ENCODE measurements at places on chromosomes 2 and 18. TPM values are rescaled to one million over a fixed set of nuclear protein-coding genes. Genes with fewer than 3 reads are reported as not detected.

The CKAP2L gene
- total RNA-seq: 31.3 TPM

The PROC gene
- total RNA-seq: not detected

The ABCG8 gene
- not detected for total RNA-seq

The NXPH2 gene
- total RNA-seq: 4.1 TPM

The TTN gene
- under 0.01 TPM for total RNA-seq

The CLIP4 gene
- 14.5 TPM for total RNA-seq

The ALPI gene
- not detected for total RNA-seq

The MLPH gene
- not detected for total RNA-seq

The GPAT2 gene
- not detected for total RNA-seq

DNA sequence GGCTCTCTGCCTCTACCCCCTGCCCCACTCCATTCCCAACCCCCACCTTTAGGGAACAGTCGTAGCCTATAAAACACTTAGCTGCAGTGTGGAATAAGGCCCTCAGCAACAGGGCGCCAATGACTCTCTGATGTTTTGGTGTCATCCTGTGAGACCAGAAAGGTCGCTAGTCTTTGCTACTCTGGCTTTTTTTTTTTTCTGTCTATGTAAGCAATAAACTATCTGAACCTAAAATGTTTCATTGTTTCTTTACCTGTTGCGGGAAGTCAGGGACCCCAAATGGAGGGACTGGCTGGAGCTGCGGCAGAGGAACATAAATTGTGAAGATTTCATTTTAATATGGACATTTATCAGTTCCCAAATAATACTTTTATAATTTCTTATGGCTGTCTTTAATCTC lies 154.6 kb downstream of the COPS8 start:
- H3K27ac ChIP-seq: no peak overlapping the region

DNA sequence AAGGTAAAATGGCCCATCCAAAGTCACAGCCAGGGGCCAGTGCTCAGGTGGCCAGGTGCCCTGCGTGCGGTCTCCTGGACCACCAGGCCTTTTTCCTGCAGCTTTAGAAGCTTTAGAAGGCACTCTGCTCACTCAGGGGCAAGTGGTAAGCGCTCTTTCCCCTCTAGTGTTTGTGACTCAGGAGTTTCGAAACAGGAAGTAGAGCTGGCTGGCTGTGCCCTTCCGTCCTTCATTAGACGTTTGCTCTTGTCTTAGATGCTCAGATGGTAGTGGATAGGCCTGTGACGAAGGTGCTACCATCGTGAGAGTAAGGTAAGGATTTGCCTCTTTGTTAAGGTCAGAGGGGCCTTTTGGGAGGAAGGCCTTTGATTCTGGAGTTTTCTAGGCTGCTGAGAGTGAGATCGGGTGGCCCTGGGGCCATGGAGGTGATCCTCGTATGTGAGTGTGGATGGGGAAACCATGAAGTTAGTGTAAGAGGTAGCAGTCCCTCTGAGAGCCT lies at the start of gene CASP8:
Gene CASP8 (plus strand): TSS at position 235 of the 499 bp plus-strand sequence. CDS start 5,951 bp downstream, outside the sequence.
- no peaks in the 10 kb centered on the region for H3K36me3 ChIP-seq
- no peaks in the 10 kb centered on the region for H3K27me3 ChIP-seq
- H3K27ac ChIP-seq: peak within 1 kb of the TSS; percentile 71

DNA sequence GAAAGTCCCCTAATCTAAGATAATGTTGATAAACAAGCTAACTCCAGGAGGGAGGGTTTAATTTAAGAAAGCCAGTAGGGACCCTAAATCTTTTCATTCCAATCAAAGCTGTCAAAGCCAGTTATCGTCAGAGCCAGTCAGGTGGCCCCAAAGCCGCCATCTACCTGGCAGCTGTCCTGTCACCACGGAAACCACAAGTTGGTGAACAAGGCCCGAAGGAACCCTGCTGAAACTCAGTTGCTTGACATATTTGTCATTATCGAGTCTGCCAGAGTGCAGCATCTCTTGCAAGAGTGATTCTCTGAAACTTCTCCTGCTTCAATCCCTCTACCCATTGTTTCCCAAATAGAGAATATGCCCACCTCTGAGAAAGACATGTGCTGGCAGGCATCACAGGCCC lies 30.8 kb upstream of the POLE4 start:
- peaks cover 8% of the 10 kb centered on the region for H3K36me3 ChIP-seq
- no peak for DNase-seq
- H3K4me1 ChIP-seq: peaks cover 4% of the 10 kb centered on the region
- H3K27ac ChIP-seq: no peak overlapping the region
- H3K27me3 ChIP-seq: peaks cover 5% of the 10 kb centered on the region

DNA sequence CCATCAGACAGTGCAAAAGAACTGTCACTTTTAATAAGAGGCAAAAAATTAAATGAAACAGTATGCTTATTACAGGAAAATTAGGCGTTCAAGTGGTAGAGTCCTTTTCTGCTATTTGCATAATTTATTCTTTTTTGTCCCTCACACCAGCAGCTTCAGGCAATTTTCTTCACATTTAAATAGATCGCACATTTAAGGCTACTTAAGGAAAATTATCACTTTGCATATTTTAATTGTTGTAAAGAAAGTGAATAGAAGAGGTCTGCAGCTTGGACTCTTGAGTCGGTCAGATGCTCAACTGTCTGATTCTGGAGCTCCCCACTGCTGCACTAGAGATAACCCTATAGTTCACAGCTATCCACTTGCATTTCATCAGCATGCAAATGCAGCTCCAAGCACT lies 141.3 kb downstream of the FIGN start:
- no peak overlapping the region for H3K27ac ChIP-seq
- no peaks in the 10 kb centered on the region for H3K27me3 ChIP-seq
- peaks cover 42% of the 10 kb centered on the region for H3K4me1 ChIP-seq
- DNase-seq: no peak

GRCh38 chr18:2914881-2915240 lies 68.1 kb downstream of the EMILIN2 start:
- H3K4me3 ChIP-seq: no peak overlapping the region
- no peak overlapping the region for H3K27ac ChIP-seq
- H3K4me1 ChIP-seq: peaks cover 18% of the 10 kb centered on the region
- H3K36me3 ChIP-seq: no peaks in the 10 kb centered on the region

- no peaks in the 10 kb centered on the region for H3K27me3 ChIP-seq
- no peaks in the 10 kb centered on the region for H3K36me3 ChIP-seq
- H3K4me1 ChIP-seq: no peaks in the 10 kb centered on the region
- H3K4me3 ChIP-seq: no peak overlapping the region
- DNase-seq: no peak
Measured at GRCh38 chr18:51133580-51134160, 63.8 kb downstream of the MEX3C start.

- no peak for DNase-seq
- no peaks in the 10 kb centered on the region for H3K27me3 ChIP-seq
- no peaks in the 10 kb centered on the region for H3K36me3 ChIP-seq
Measured at GRCh38 chr2:71554028-71554705, 100.8 kb downstream of the DYSF start.

DNA sequence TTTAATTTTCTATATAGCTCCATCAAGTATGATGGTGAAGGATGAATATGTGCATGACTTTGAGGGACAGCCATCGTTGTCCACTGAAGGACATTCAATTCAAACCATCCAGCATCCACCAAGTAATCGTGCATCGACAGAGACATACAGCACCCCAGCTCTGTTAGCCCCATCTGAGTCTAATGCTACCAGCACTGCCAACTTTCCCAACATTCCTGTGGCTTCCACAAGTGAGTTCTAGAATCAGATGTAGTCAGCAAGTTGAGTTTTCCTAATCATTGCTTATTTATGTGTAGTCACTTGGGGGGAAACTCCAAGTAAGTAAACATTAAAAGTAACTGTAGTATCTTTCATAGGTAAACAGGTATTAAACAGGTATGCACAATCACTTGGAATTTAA lies 24.8 kb downstream of the SMAD4 start:
- H3K27me3 ChIP-seq: no peaks in the 10 kb centered on the region
- H3K4me1 ChIP-seq: peaks cover 8% of the 10 kb centered on the region
- no peak overlapping the region for H3K27ac ChIP-seq
- no peak overlapping the region for H3K4me3 ChIP-seq
- no peak for DNase-seq

DNA sequence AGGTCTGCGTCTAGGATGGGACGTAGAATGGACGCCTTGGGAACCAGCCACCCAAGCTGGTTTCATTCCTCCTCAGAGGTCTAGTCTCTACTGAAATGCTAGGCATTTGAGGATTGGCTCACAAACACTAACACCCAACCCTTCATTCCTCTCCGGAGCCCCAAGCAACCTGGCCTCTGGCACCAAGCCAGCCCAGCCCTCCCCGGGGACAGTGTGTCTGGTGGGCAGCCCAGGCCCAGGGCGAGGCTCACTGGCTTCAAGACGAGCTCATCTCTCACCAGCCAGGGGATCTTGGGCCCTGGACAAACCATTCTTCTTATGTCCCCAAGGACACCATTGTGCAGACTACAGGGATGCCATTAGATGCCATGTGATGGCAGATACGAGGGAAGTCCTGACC lies 182.5 kb downstream of the CTIF start:
- no peak overlapping the region for H3K27ac ChIP-seq
- no peaks in the 10 kb centered on the region for H3K27me3 ChIP-seq
- no peak for DNase-seq
- H3K4me1 ChIP-seq: no peaks in the 10 kb centered on the region

DNA sequence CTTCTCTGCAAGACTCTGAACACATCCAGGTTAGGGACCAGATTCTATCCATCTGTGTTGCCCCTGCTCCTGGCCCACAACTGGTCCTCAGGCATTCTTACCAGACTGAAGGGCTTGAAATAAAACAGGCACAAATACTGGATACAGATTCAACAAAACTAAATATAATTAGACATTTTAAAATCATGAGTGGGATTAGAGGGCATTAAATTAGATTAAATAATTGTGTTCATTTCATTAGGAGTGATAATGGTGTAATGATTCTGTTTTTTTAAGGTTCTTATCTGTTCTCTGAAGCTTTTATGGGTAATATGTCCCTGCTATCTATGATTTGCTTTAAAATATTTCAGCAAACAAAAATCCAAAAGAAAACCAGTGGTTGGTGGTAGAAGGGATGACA lies 226.5 kb downstream of the IRS1 start:
- no peaks in the 10 kb centered on the region for H3K4me1 ChIP-seq
- no peaks in the 10 kb centered on the region for H3K27me3 ChIP-seq
- H3K36me3 ChIP-seq: no peaks in the 10 kb centered on the region
- DNase-seq: no peak
- peak overlapping the region; percentile 79 for H3K27ac ChIP-seq
- no peak overlapping the region for H3K4me3 ChIP-seq

DNA sequence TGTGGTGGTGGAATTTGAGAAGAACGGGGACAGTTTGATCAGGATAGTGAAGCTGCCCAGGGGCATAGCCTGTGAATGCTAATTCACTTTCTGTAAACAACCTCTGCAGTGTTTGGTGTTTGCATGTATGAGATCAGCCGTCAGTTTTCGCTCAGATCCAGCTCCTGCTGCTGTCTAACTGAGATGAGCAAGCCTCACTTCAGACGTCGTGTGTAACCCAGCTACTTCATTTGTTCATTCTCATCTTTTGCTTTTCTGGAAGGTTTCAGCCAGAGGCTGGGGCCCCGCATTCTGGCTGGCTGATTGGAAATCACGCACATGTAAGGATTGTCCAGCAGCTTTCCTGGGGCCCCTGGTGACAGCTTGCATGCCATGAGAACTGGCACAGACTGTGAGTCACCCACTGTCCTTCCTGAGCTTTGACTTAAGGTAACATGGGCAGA lies 48.9 kb downstream of the LDLRAD4 start:
- peak overlapping the region; percentile 32 for H3K27ac ChIP-seq
- peaks cover 34% of the 10 kb centered on the region for H3K4me1 ChIP-seq
- H3K27me3 ChIP-seq: no peaks in the 10 kb centered on the region
- H3K4me3 ChIP-seq: no peak overlapping the region
- H3K36me3 ChIP-seq: no peaks in the 10 kb centered on the region

- H3K27ac ChIP-seq: no peak overlapping the region
- no peak for DNase-seq
- H3K4me3 ChIP-seq: no peak overlapping the region
- no peaks in the 10 kb centered on the region for H3K27me3 ChIP-seq
Measured at GRCh38 chr2:8267048-8267447, 414.8 kb upstream of the ID2 start.

DNA sequence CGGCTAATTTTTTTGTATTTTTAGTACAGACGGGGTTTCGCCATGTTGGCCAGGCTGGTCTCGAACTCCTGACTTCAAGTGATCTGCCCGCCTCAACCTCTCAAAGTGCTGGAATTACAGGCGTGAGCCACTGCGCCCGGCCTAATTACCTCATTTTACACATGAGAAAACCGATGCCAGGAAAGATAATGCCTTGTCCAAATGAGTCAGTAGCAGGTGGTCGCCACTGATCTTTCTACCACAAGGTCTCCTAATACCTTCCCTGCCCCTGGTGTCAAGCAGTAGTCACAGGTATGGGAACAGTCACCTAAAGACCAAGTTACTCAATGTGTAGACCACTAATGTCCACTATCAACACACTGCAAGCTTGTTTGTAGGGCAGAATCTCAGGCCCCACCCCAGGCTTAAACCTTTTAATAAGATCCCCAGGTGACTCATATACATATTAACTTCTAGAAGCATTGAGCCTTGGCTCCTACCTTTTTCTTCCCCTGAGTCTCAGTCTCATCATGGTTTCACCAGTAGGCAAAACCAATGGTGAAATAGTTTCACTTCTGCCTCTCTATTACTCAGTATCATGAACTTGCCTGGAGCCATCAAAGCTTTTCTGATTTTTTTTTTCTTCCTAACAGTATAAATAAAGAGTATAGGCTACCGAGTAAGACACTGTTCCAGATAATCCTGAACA lies 6.9 kb upstream of the EPB41L5 start:
- no peaks in the 10 kb centered on the region for H3K27me3 ChIP-seq
- no peak for DNase-seq
- H3K4me3 ChIP-seq: no peak overlapping the region
- no peaks in the 10 kb centered on the region for H3K4me1 ChIP-seq

- no peak overlapping the region for H3K4me3 ChIP-seq
- H3K4me1 ChIP-seq: no peaks in the 10 kb centered on the region
- DNase-seq: no peak
- no peak overlapping the region for H3K27ac ChIP-seq
Measured at GRCh38 chr2:205461169-205461568, 221.1 kb upstream of the NRP2 start.

DNA sequence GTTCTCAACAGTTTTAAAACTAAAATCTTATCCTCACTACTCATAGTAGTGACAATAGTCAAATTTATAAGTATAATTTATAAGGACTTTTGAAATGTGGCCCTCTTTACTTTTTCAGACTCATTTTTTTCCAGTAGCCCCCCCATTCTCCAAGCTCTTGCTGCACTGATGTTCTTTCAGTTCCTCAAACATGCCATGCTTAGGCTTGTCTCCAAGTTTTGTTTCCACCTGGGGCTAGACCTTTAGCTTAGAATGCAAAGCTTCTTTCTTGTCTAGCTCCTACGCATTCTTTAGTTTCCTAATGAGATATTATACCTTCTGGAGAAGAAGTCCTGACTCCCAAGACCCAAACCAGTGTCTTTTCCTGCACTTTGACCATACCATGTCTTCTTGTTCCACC lies 222.6 kb downstream of the NOL4 start:
- no peaks in the 10 kb centered on the region for H3K4me1 ChIP-seq
- H3K36me3 ChIP-seq: no peaks in the 10 kb centered on the region
- no peak overlapping the region for H3K4me3 ChIP-seq
- DNase-seq: no peak
- no peak overlapping the region for H3K27ac ChIP-seq
- H3K27me3 ChIP-seq: no peaks in the 10 kb centered on the region
